ENCODE measurements at places on chromosomes 11 and 22. TPM values are rescaled to one million over a fixed set of nuclear protein-coding genes. Genes with fewer than 3 reads are reported as not detected.
A peak's percentile ranks its signal among the peaks of the same experiment; 100 is the strongest.

- DNase-seq, result no peak
Measured at GRCh38 chr11:117815262-117815803, 9.2 kb downstream of the FXYD2 start.

The DERL3 gene
- polyA plus RNA-seq, result 5.7 TPM

The C11orf42 gene
- 0.86 TPM for polyA plus RNA-seq

The OR6T1 gene
- not detected for polyA plus RNA-seq

- no peak for DNase-seq
Measured at GRCh38 chr11:7696424-7696823, 9.9 kb downstream of the OVCH2 start.

The UQCC3 gene
- polyA plus RNA-seq, result 7.3 TPM

DNA sequence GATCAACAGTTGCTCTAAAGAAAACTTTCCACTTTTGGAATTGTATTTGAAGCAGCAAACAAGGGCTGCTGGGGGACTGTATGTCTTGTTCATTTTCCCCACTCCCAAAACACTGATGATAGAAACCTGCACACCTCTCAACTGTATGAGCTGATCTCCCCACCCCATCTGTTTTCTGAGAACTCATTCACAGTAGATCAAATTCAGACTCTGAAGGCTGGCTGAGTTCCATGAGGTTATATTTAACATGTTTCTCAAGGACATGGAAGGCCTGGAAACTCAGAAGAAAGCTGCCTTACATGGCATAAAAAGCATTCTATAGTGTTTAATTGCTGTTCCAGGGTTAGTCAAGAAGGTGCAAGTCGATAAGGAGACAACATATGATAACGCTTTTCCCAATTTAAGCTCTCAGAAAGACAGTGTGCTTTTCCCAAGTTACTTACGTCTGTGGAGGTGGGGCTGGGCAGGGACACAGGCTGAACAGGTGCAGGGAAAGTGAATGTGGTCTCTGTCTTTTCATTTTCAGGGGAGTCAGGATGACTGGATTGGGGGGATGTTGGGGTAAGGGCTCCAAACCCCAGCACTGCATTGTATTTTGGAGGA lies 23.0 kb downstream of the LARGE2 start:
- DNase-seq, result no peak

The GRIA4 gene
- 1.3 TPM for polyA plus RNA-seq

GRCh38 chr11:8363921-8364320 lies 100.2 kb upstream of the LMO1 start:
- DNase-seq, result no peak

DNA sequence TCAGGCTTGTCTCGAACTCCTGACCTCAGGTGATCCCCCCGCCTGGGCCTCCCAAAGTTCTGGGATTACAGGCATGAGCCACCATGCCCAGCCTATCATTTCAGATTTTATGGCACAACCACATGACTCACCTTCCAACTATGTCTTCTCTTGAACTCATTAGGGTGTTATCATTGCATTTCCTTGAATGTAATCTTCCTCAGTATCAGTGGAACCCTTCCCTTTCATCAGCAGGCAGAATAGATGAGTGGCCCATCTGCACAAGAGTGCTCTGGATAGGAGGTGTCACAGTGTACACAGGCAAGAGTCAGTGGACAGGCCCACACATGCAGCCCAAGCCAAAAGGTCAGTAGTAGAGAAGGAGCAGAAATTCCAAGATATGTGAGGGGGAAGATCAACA lies 29.1 kb upstream of the AQP11 start:
- no peak for DNase-seq

DNA sequence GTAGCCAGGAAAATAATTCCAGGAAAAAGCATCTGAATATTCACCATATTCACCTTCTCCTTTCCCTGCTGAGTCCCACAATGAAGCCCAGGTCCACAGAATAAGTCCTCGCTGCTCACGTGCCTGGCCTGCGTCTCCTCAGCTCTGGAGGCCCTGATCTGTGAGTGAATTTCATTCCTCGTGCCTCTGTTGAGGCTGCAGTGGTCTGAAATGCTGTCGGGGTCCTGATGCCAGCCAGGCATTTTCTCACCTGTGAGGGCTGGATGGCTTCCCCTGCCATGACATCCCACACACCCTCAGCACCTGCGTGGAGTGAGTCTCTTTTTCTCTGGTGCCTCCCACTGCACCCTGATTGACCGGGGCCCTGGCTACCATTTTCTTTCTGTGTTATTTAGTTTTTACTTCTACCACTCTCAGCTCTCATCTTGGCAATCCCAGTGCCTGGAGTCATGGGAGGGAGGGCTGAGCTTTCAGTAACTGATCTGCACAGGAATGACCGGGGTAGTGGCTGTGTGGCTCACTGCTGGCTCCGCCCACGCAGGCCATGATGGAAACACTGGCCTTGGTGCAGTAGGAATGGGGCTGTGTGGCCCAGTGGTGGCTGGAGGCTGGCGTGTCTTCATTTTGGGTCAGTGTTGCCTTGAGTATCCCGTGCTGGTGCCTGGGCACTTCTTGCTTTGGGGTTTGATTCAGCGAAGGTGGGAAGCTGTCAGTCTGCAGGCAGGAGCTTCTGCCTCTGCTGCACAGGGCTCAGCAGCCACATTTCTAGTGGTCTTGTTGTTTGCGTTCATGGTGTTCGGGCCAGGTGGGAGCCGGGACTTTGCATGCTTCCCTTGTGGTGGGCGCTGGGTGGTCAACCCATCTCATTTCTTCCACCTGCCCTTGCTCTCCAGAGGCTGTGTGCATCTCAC lies 807.2 kb downstream of the TBC1D22A start:
- no peak for DNase-seq

DNA sequence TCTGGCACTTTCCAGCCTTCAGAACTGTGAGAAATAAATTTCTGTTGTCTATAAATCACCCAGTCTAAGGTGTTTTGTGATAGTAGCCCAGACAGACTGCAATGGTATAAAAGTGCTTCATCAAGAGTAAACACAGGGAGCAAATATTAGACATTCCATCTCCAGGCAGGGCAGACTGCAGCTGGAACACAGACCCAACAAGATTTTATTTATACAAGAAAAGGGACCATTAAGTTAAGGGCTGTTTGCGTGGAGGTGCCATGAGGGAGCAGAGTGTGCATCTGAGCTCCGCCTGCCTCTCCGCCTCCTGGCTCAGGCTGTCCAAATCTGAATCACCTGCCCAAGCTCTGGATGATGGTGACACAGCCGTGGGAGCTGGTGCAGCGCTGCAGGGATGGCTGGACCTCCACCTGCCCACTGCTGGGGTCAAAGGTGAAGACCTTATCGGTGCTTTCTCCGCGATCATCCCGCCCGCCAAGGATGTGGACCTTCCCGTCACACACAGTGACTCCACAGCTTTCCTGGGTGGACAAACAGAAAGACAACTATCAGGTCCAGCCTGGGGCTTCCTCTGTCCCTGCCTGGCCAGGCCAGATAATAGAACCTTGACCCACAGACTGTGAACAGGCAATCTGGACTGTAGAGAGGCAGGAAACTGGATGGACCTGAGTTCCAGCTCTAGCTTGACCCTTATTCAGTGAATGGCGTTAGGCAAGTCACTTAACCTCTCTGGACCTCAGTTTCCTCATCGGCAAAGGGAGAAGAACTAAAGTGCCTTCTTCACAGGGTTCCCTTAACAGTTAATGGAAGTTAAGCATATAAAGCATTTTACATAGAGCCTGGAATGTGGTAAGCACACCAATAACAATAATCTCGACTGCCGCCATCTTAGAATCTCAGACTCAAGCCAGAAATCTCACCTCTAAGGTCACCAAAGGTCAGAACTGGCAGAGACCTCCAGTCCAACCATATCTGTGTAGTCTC lies 10.5 kb downstream of the KLHL35 start:
- no peak for DNase-seq

GRCh38 chr11:95884376-95884775 lies 39.5 kb downstream of the MTMR2 start:
- DNase-seq, result no peak

GRCh38 chr11:68370211-68371111 lies 58.1 kb downstream of the LRP5 start:
- DNase-seq, result no peak

GRCh38 chr11:95247127-95247684 lies 16.2 kb upstream of the SESN3 start:
- DNase-seq, result no peak

The ART1 gene
- polyA plus RNA-seq, result 0.16 TPM

GRCh38 chr11:126800009-126800408 lies 200.6 kb downstream of the KIRREL3 start:
- no peak for DNase-seq

GRCh38 chr11:64130618-64131017 lies 35.3 kb downstream of the MACROD1 start:
- DNase-seq, result no peak

The TBX1 gene
- 0.79 TPM for polyA plus RNA-seq

GRCh38 chr22:34696557-34696956 lies 369.4 kb upstream of the ISX start:
- DNase-seq, result peak; percentile 42

The SLC22A12 gene
- 3.3 TPM for polyA plus RNA-seq

All from right renal pelvis (tissue), 4 donors.